NCI-H2081 treated with DMSO at 0.1 percent for 48 hours (cell line): ENCODE measurements at places on chromosomes 2 and 18.

- no peak for DNase-seq
Measured at GRCh38 chr2:75268112-75268511, 68.8 kb upstream of the TACR1 start.

GRCh38 chr2:235863414-235863813 lies 304.8 kb downstream of the GBX2 start:
- no peak for DNase-seq

- DNase-seq: no peak
Measured at GRCh38 chr18:58538604-58539386, 90.1 kb downstream of the ALPK2 start.

GRCh38 chr2:160380611-160381010 lies 113.0 kb downstream of the RBMS1 start:
- no peak for DNase-seq

DNA sequence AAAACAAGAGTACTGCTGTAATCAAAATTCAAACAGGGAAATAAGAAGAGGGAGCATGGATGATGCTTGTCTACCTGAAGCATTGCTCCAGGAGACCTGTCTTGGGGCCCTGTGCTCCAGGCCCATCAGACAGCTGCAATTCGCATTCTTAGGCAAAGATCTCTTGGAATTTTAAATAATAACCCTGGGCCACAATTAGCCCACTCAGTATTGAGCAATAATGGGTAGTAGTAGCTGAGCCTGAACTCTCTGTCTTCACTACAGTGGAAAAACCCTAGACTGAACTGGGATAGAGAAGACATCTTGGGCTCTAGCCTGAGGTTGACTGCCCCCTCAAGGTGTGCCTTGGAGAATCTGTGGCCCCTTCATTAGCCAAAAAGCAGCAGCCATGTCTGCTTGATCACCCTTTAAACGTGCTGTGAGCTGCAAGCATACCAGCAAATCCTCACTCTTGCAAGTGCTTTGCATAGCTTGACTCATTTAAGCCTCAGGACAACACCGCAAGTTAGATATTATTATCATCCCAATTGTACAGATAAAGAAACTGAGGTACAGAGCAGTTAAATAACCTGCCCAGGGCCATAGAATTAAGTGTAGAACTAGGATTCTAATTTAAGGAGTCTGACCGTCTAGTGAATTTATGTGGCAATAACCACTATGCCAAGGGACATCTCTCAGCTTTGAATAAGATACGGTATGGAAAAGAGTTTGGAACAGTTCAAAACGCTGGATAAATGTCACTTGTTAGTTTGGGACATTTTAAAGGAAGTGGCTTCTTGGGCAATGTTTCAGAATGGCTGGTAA lies 69.0 kb downstream of the DDX1 start:
- DNase-seq: no peak

DNA sequence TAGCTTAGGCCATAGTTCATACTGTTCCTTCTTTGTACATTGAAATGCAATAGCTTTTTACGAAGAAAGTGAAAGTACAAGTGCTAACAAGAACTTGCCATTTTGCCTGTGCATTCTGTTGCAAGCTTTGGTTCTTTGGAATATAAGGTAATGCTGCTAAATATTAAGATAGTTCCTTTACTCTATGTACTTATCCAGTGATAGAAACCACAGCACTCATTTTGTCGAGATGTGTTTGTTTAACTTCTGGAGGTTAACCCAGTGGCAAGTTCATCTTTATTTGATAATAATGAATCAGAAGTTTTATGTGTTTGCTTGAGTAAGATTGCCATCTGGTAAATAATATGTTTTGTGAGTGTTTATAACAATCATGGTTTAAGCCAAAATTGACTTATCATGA lies 373.1 kb upstream of the FANCL start:
- peak; percentile 66 for DNase-seq

DNA sequence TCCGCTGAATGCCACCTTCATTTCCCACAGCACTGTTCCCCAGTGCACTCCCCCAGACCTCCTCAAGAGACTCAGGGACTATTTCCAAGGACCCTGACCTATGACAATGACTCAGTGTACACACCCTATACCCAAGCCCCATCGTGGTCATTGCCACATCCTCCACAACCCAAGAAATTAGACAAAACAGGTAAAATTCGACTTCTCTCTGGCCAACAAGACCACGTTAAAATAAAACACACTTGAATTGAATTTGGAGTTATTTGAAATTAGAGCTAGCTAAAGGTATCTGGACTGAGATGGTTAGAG lies 126.4 kb upstream of the NCK2 start:
- DNase-seq: no peak

GRCh38 chr2:121095257-121096080 lies 189.5 kb downstream of the TFCP2L1 start:
- no peak for DNase-seq

GRCh38 chr2:187654535-187654934 lies 100.3 kb upstream of the TFPI start:
- peak; percentile 98 for DNase-seq

DNA sequence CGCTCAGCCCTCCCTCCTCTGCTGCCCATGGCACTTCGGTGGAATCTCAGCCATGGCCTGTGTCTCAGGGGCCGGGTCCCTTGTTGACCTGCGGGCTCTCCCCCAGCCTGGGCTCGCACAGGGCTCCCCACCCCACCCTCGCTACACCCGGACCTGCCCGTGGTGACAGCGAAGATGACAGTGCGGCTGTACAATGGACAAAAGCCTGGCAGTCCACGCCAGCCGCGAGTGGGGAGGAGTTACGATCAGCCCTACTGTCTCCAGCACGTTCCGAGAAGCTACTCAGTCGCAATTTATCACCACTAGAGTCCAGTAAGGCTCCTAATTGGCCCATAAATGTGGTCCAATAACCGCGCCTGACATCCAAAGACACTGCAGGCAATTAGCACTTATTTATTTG lies 31.6 kb downstream of the GBX2 start:
- DNase-seq: no peak

DNA sequence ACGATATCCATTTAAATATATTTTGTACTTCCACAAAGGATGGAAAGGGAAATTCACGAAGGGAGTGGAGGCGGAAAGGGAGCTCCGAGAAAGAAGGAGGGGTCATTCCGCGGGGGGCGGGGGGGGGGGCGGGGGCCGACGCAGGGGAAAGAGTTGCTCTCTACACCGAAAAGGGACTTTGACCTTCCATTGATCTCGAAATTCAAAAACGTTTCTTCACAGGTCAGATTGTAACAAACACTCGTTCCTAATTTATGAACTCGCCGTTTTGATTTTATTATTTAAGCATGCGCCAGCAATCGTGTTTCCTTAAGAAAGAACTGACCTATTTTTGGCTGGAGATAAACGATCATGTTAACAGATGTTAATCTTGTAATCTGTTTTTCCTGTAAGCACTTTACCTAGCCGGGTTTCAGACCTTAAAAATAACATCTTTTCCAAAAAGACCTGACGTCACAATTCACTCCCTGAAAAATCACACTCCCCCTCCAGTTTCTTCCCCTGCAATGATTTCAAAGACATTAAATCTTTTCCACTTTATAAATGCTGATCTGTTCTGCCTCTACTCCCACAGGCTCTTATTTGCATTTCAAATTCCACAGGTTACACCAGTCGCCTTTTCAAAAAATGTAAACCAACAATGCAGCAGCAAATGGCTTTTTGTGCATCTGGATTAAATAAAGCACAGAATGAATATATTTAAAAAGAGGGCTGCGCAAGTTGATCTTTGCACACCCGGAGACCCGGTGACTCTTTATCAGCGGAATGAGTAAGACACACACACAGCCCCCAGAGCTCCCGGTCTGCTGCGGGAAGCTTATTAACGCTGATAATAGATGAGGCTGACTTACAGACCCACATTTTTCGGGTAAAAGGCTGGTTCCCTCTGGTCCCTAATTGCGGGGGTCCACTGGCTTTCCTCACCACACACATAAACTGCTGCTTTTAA lies 1.6 kb downstream of the ZNF516 start:
- no peak for DNase-seq

- no peak for DNase-seq
Measured at GRCh38 chr2:85734015-85734414, 19.8 kb upstream of the ATOH8 start.

DNA sequence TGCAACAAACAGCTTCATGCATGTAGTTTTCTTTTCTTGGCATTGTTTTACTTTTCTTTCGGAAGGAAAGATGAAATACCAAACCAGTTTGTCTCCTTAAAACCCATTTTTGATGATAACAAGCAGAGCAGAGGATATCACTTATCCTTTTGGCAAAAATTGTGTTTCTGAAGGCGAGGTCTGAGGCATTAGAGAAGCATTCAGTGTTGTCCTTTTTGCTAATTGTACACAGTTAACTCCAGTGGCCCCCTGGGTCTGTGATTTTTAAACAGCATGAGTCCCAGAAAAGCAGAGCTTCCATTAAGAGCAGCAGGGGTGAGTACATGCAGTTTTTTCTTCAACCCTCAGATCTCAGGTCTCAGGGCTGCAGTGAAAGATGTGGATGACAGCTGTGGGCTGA lies 41.3 kb downstream of the TTC39C start:
- no peak for DNase-seq

- DNase-seq: no peak
Measured at GRCh38 chr2:72926811-72927465, 9.6 kb downstream of the EMX1 start.

GRCh38 chr2:37802899-37803379 lies 122.1 kb upstream of the RMDN2 start:
- DNase-seq: no peak

GRCh38 chr2:64207573-64207972 lies 63.4 kb upstream of the PELI1 start:
- DNase-seq: no peak

DNA sequence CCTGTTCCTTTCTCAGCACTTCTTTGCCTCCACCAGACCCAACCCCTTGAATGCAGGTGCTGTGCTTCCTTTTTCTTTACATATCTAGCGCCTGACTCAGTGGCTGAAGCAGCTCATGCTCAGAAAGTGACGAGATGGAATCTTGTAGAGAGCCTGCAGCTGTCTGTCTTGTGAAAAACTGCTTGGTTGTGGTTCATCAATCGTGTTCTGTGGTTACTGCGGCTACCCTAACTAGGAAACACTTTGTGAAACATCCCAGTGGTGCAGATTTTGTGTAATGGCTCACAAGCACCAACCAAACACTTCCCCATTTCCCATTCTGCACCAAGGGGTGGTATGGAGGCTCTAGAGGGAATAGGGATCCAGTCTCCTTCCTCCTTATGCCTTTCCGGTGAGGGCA lies 307.2 kb upstream of the MMADHC start:
- DNase-seq: no peak

GRCh38 chr18:68121308-68121707 lies 593.6 kb downstream of the TMX3 start:
- DNase-seq: no peak

- no peak for DNase-seq
Measured at GRCh38 chr2:46074501-46074900, 222.7 kb upstream of the EPAS1 start.

- no peak for DNase-seq
Measured at GRCh38 chr2:65164426-65164891, 34.6 kb upstream of the RAB1A start.

DNA sequence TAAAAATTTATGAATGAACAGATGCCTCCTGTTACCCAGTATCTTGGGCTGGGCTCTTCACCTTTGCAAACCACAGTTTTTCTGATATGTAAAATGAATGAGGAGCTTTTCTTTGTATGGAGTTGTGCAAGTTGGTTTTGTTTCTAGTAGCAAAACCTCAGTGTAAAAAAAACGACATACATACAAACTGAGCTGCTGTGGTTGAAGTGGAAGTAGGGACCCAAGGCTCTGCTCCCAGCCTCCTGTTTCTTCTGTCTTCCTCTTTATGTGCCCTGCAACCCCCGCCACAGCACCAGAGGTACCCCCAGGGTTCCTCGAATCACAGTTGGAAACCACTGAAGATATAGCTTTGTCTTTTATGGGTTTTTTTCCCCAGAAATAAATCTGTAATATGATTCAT lies 118.1 kb downstream of the MYO1B start:
- DNase-seq: no peak

DNA sequence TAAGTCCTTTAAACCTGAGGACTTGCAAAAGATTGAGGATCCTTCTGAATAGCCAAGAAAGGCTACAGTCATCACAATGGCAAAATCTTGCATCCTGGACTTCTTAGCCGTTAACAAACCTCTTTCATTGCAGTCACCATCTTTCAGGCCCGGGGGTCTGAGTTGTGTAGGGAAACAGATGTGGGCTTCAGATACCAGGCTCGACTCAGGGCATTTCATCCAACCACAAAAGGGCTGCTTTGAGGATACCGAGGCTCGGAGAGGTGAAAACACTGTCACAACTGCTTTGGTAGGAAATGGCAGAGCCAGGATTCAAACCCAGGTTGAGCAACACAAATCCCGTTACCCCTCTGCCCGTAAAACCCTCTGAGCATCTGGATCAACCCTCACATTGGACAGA lies 147.4 kb downstream of the TFCP2L1 start:
- DNase-seq: no peak

DNA sequence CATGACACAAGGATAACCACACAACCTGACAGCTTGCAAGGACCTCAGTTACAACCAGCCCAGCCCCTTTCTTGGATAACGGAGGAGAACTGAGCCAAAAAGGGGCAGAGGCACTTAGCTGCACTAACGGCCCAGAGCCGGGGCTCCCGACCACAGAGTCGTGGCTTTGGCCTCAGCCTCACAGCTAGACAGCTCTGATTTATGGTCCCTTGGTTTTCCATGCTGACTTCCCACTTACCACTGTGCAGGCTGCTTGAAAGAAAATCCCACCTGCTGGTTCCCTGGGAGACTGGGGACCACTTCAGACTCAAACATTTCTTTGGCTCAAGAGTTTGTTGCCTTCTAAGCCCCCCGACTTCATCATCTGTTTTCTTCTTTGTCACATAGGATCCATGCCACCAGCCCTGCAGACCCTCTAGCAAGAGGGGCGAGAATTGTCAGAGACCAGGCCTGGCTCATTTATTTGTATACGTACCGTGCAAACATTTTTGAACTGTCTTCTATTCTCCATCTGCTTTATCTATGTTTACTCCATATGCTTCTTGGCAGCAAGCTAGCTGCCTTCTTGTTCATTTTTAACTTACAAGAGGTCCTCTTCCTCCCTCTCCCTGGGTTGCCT lies 352.6 kb upstream of the MYT1L start:
- DNase-seq: no peak

DNA sequence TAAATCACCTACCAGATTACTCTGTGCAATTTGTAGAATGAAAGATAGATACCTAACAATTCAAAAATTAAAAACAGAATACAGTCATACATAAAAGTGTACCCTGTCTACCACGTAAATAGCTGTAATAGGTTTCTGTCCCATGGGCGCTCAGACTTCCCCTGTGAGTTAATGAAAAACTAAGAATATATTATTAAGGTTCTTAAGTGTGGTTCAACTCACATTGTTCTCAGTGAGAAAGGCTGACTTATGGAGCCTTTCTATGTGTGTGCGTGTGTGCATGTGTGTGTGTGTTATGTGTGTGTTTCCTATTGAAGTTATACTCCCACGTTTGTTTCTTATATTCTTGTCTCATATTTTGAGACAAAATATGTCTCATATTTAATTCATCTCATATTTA lies 114.6 kb upstream of the CD302 start:
- DNase-seq: no peak

DNA sequence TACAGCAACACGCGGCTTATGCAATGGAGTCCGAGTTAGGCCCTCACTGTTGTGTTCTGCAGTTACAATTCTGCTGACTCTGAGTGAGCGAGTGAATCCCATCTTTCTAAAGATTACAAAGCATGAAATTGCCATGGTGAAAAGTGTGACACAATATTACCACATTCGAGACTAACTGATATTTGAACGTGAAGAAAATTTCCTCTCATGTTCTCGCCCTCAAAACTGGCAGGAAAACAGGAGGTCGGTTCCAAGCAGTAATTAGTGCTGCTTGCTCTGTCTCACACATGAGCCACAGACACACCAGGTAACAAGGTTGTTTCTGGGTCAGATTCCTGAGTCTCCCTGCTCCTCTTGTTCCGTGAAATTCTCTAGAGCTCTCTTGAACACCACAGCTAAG lies 93.7 kb upstream of the RIOK3 start:
- no peak for DNase-seq
